Stimulated activated CD4-positive, alpha-beta T cell treated with anti-CD3 and anti-CD28 coated beads, TNF-alpha, amount 100 ng/mL, for 24 hours (primary cell): ENCODE measurements at places on chromosomes 7 and 10.

DNA sequence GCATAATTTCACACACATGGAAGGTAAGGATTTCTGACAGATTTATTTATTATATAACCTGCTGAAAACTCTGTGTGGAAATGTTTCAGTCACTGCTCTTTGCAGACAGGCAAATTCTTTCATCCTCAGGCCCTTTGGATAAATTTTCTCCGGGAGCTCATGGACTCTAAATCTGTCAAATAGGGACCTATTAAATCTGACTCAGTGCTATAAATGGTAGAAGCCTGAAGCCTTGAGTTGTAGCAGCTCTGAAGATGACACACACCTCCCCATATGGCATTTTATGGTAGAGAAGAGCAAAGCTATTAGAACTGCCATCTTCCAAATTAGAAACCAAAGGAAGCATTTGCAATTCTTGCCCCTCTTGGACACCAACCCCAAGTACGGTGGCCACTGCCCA is 808.7 kb downstream of the XPNPEP1 start:
- no peak for DNase-seq

DNA sequence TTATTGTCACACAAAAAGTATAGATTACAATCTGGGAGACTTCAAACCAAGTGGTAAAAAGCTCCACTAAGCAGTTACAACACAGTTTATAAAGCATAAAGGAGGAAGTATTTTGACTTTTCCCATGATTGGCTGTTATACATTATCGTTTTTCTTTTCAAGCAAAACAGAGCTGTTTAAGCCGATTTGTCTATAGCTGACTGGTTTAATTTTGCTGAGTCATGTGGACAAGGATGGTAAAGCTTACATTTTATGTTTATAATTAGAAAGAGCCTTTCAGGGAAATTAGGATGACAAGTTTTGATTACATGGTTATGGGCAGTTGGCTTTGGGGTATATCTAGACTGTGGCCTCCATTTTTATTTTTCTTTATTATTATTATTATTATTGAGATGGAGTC is 152.5 kb upstream of the STK17A start:
- DNase-seq = no peak

- DNase-seq = no peak
These were observed 76.5 kb downstream of the ADARB2 start for GRCh38 chr10:1660815-1661214.

- DNase-seq = no peak
These were observed 39.4 kb upstream of the LEP start for GRCh38 chr7:128201690-128202085.

- DNase-seq = no peak
These were observed 46.4 kb upstream of the MKRN1 start for GRCh38 chr7:140525743-140526142.

DNA sequence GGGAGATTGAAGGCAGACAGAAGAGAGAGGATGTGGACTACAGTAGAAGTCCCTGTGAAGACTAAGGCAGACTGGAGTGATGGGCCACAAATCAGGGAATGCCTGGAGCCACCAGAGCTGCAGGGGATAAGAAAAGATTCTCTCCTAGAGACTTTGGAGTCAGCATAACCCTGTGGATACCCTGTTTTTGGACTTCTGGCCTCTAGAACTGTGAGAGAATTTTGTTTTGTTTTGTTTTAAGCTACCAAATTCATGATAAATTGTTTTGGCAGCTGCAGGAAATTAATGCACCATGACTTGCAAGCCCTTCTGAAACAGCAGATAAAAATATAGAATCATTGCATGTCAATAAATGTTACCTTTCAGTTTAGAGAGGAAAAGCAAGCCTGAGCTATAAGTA is 41.3 kb downstream of the INHBA start:
- no peak for DNase-seq

DNA sequence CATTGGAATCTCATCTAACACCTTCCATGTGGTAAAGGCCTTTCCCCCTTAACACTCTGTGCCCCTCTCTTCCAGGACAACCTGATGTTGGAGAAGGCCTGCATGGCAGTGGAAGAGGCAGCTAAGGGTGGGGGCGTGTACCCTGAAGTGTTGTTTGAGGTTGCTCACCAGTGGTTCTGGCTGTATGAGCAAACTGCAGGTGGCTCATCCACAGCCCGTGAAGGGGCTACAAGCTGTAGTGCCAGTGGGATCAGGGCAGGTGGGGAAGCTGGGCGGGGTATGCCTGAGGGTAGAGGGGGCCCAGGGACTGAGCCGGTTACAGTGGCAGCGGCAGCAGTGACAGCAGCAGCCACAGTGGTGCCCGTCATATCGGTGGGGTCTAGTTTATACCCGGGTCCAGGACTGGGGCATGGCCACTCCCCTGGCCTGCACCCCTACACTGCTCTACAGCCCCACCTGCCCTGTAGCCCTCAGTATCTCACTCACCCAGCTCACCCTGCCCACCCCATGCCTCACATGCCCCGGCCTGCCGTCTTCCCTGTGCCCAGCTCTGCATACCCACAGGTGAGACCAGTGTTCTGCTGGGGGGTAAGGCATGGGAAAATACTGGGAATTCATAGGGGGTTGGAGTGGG is 12.4 kb downstream of the NDST2 start:
- DNase-seq = no peak

DNA sequence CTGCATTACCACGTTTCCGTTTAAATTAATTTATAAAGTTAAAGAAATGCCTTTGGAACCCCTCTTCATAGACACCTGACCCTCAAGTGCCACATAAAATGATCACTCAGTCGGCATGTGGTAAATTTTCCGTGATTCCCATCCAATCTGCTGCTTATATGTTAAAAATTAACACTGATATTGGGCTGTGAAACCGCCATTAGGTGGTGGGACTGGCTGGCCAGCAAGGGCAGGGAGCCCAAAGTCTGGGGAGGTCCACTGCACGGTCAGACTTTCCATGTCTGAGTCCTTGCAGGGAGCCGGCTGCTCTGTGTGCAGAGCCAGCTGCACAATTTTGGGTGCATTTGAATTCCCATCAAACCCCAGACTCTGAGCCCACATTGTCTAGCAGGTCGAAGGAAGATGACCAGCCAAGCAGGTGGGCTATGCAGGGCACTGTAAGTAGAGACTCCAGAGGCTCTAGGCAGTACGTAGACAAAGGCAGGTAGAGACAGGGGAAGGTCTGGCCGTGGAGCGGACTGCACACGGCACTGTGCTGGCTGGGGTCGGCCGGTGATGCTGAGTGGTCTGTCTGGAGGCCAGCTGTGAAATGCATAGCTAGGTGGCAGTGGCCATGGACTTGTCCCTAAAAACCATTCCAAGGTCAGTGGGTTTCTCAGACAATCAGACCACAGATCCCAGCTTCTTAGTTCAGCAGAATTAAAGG is 122.9 kb downstream of the SH3PXD2A start:
- DNase-seq = no peak

GRCh38 chr7:36083626-36084380 is 69.3 kb upstream of the EEPD1 start:
- no peak for DNase-seq

DNA sequence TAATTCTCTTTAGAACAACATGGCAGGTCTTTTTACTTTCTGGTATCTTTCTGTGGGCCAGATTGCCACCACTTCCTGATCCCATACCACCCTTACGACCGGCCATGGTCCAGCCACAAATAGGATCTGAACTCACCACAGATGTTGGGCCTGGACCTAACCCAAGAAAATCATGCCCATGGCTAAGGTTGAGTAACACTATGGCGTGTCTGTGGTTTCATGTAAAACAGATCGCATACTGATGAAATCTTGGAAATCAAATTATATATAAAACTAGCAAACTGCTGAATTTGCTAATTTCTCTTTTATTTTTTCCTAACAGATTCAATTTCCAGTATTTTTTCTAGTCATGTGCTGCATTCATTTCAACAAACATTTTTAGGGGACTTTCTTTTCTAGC is 77.2 kb downstream of the CH25H start:
- DNase-seq = no peak

DNA sequence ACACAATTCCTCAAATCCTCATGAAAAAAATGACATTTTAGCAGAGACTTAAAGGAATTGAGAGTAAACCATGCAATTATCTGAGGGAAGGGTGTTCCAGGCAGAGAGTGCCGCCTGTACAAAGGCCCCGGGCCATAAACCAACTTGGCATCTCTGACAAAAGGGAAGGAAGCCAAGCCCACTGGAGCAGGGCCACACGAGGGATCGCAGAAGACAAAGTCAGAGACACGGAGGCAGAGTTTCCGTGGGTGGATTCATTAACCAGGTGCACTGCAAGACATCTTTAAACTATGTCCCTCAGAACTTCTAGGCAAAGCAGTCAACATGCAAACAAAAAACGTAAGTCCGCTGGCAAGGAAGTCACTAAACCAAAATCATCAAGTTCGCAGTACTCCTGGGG is 92.0 kb downstream of the SFMBT2 start:
- DNase-seq = no peak

DNA sequence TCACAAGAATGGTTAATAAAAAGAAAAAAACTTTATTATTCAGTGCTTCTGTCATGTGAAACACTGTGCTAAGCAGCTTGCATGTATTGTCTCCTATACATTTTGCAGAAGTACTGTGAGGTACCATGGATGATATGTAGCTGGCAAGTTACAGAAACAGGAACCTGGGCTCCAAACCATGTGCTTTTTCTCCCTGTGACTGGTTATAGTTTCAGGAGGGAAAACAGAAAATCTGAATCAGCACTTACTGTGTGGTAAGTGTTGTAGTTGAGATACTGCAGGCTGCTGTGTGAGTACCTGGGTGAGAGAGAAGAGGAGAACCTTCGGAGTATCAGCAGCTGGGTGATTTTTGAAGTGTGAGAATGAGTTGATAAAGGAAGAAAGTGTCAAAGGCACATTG is 285.0 kb downstream of the SUGCT start:
- DNase-seq = no peak

- DNase-seq = no peak
These were observed 27.3 kb upstream of the KNDC1 start for GRCh38 chr10:133132473-133133291.

DNA sequence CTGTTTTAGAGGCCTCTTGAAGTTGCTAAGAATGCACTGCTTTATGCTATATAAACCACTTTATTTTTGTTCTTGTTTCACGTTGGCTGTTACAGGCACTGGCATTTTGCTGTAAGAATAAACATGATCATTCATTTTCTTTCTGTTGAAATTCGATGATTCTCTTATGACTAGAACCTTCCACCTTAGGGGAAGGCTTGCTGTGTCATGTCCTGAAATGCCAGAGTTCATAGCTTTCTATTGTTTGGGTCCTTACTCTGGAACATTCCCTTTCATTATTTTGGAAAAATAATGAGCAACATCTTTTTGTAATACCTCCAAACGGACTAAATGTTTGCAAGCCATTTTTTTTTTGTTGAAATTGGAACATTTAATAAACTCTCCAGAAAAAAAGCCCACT is 495.1 kb upstream of the POT1 start:
- DNase-seq = no peak

- no peak for DNase-seq
These were observed 16.0 kb downstream of the RASGEF1A start for GRCh38 chr10:43250615-43251418.

GRCh38 chr7:22722536-22723180 is 4.3 kb upstream of the IL6 start:
- no peak for DNase-seq

DNA sequence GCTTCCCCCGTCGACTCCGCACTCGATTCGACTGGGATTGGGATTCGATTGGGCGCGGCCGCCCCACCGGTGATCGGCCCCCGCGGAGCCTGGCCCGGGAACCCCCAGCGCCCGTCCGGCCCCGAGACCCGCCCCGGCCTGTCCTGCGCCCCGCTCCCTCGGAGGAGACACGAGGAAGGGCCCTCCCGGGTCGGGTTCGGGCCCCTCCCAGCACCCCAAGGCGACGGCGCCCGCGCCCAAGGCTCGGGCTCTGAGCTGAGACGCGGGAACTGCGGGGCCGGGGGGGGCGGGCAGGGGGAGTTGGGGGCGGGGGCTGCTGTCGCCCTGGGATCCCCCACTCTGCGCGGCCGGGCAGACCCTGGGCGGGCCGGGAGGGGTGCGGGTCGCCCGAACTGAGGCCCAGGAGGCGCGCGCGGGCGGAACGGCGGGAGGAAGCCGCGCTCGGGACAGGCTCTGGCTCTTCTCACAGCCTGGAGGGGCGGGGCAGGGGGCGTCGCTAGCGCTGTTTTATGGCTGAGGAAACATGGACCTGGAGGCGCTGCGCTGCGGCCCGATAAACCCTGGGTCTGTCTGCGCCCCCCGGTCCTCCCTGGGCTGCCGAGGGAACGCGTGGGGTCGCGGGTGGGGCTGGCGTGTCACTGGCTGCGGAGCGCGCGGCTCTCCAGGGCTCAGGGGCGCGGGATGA is 1.7 kb upstream of the NKX6-2 start:
- DNase-seq = no peak

DNA sequence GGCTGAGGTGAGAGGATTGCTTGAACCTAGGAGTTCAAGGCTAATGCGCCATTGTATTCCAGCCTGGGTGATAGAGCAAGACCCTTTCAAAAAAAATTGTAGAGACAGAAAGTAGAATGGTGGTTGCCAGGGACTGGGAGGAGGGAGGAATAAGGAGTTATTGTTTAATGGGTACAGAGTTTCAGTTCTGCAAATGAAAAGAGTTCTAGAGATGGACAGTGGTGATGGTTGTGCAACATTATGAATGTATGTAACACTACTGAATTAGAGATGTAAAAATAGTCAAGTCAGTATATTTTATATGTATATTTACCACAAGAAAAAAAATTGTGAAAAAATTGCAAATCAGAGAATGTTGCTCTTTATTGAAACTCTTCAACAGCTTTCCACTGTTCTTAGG is 266.5 kb upstream of the NPY start:
- no peak for DNase-seq

- DNase-seq = no peak
These were observed 125.6 kb downstream of the VIPR2 start for GRCh38 chr7:159019111-159019510.

DNA sequence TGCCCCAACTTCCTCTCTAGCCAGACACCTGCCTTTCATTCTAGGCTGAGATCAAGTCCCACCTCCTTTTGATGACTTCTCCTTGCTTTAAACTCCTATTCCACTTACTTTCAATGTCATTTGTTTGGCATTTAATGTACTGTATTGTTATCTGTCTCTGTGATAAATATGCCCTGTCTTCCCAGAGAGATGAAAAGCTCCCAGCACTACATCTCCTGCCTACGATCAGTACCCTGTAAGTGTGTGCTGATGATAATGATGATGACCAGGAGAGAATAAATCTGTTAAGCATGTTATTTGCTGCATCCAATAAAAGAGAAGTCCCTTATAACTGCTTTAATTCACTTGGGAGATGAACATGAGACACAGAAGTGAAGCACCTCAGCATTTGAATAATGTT is 367.4 kb upstream of the C7orf33 start:
- DNase-seq = no peak

- no peak for DNase-seq
These were observed 45.5 kb downstream of the TNPO3 start for GRCh38 chr7:129009437-129009836.

DNA sequence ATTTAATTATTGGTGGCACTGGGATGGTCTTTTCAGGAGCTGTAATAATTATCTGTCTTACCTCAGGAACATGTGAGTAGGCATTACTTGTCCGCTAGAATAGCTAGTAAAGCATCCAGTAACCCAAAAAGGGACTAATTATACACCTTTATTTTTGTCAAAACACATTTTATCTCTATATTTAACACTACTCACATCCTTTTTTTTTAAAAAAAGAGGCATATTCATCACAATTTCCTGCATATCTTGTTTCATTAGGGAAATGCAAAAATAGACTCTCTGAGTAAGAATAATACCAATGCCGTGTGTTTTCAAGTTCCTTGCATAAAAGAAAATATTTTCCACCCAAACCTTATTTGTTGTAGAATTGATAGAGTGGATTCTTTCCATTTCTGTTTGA is 99.5 kb downstream of the VTI1A start:
- DNase-seq = no peak
